Mammary epithelial cell (primary cell): ENCODE measurements at places on chromosomes 5 and 9.
A peak's percentile ranks its signal among the peaks of the same experiment; 100 is the strongest.

GRCh38 chr5:56522960-56523359, 289.8 kb upstream of the ANKRD55 start:
- DNase-seq, result no peak

DNA sequence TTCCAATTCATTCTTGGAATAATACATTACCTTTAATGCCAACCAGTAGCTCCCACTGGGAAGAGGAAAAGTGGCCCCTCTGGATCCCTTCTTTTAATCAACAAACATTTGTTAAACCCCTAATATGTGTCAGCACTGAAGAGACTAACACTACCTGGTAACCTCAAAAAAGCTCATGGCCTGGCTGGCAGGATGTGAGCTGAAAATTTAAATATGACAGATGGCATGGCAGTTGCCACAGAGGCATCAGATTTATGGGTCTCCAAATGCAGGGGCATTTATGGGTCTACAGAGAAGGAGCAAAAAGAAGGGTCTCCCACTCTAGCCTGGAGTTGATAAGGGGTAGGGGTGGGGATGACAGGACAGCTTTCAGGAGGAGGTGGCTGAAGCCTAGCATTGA, 12.5 kb downstream of the DNAH5 start:
- DNase-seq, result no peak

GRCh38 chr5:146890731-146891440, 12.3 kb upstream of the PPP2R2B start:
- no peak for DNase-seq

- DNase-seq, result no peak
These were observed 413.3 kb upstream of the POU5F2 start for GRCh38 chr5:94154672-94155071.

DNA sequence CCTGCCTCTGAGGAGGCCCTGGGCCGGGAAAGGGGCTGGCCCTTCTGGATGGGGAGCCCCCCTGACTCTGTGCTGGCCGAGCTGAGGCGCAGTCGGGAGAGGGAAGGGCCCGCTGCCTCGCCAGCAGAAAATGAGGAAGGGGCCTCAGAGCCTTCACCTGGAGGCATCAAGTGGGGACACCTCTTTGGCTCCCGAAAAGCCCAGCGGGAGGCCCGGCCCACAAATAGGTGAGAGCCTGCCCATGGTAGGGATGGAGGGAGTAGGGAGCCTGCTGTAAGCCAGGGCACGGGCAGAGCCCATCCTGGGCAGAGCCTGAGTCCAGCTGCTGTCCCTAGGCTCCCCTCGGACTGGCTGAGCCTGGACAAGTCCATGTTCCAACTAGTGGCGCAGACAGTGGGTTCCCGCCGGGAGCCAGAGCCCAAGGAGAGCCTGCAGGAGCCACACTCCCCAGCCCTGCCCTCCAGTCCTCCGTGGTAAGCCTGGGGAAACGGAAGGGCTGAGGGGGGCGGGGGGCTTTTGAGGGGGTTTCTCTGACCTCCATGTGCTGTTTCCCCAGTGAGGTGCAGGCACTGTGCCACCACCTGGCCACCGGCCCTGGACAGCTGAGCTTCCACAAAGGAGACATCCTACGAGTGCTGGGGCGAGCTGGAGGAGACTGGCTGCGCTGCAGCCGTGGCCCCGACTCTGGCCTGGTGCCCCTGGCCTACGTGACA, 44.3 kb upstream of the TESK1 start:
- no peak for DNase-seq

GRCh38 chr9:9792144-9792857, 820.5 kb downstream of the PTPRD start:
- no peak for DNase-seq

- peak; percentile 15 for DNase-seq
These were observed 171.6 kb downstream of the PAX5 start for GRCh38 chr9:36862206-36863145.

DNA sequence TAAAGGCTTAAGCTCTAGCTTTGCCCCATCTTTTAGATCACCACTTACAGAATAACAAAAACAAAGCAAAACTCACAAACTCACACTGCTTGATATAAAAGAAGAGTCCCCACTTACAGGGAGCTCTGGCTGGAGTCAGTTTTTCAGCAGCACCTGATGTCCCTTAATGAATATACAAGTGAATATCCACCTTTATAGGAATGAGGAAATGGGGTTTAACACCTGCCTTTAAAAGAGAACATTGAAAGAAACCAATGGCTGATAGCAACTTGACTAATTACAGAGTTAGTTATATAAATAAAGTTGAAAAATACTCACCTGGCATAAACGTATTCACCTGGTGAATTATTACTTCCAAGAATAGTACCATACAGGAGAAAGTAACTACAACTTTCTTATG, 20.7 kb upstream of the PURA start:
- DNase-seq, result no peak

- DNase-seq, result no peak
These were observed 206.9 kb downstream of the MELK start for GRCh38 chr9:36779582-36779981.

DNA sequence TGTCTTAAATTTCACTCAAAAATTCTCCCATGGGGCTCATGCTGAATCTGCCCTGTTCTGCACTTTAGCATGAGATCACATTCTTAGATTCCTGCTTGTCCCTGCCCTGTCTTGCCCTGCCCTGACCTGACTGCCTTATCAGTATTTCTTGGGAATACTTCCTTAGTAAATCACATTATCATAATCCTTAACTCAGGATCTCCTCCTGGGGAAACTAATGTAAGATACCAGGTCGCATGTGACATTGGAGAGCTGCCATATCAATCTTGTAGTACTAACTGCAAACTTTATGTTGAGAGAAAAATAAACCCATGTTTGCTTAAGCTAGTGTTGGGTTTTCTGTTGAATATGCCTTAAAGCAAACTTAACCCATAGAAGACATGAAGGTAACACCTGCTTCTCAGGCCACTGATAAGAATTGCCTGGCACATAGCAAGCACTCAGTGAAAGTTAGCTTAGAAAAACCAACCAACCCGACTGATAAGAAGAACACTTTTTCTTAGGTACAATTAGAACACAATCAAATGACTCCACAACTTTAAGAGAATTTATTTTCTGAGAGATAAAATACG, 53.3 kb downstream of the IL33 start:
- no peak for DNase-seq

- no peak for DNase-seq
These were observed 782.9 kb downstream of the CDH12 start for GRCh38 chr5:22070186-22070728.

DNA sequence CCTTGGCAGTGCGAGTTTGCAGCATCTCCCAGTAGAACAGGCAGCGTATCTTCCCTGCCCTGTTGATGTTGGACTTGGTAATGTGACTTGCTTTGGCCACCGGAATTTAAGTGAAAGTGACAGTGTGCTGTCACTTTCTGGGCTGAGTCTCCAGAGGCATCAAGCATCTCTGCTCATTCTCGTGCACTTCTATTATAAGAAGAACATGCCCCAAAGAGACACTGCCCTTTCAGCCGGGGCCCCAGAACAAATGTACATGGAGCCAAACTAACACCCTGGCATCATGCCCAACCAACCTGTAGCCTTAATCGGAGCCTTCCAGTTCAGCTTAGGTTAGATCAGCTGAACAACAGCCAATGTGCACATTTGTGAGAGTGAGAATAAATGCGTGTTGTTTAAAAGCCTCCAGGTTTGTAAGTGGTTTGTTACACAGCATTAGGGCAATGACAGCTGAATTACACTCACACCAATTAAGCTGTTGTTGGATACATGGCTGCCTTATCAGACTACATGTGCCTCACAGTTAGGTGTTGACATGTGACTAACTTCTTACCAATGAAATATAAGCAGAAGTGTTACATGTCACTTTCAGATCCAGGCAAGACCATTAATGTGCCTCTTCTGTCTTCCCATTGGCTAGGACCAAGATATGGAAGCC, 22.1 kb upstream of the FRMD3 start:
- no peak for DNase-seq

- DNase-seq, result no peak
These were observed 138.0 kb upstream of the NFIB start for GRCh38 chr9:14451949-14452348.

- no peak for DNase-seq
These were observed 104.8 kb upstream of the ERCC6L2 start for GRCh38 chr9:95770653-95771131.
